Activated CD8-positive, alpha-beta memory T cell treated with anti-CD3 and anti-CD28 coated beads, Interleukin-2, amount 50 U/mL, for 4 hours (primary cell): ENCODE measurements at places on chromosomes 12 and 14.

- no peak for DNase-seq
These were observed 2.3 kb upstream of the CYP46A1 start for GRCh38 chr14:99681832-99682148.

DNA sequence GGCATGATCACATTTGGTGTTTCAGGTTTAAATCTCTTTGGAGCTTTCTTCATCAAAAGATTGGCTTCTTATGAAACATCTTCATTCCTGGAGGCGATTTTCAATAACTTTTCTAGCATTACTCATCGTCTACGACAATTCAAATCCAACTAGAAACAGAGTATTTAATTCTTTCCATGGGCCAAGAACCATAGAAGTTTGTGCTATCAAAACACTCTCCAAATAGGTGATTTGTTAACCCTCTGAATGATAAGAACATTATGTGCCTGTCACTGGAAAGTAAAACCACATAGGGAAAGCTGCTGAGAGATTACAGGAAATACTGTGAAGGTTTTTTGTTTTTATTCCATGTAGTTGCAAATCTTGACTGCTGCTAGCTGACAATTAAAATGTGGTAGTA, 6.9 kb upstream of the DCN start:
- no peak for DNase-seq

DNA sequence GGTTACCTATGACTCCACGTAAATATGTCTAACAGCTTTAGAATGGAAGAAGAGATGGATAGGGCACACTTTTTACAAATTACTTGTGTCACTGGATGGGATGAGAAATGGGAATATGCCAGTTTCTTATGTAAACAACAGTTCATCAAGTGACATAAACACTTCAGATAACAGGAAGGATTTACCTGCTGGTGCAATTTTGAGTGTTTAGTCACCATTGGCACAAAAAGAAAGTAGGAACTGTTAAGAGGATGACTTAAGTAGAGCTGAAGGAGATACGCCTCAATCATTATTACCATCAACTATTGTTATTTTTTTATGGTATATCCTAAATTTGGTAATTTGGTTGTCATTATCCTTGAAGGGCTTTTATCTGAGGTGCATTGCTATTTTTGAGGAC, 83.2 kb downstream of the RMST start:
- DNase-seq: no peak

DNA sequence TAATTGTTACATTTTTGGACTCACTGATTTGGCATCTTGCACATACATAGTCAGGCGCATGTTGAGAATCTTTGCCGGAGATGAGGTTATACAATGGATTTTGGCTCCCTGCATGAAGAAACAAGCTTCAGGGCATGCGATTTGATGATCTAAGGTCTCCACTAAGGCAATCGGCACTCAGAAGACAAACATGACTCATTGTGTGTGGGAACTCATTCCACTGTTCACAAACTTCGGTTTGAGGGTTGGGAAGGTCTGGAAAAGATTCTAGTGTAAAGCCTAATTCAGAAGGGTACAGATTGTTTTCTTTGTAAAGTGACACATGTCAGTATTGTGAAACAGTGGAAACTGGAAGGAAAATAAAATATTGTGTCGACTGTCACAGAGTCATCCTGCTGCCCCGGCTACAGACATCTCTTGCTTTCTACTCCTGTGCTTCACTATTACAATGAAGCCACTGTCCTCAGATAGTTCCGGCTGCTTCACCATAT, 192.6 kb upstream of the HMGA2 start:
- no peak for DNase-seq

- DNase-seq: no peak
These were observed 12.4 kb downstream of the CABP1 start for GRCh38 chr12:120652656-120653435.

DNA sequence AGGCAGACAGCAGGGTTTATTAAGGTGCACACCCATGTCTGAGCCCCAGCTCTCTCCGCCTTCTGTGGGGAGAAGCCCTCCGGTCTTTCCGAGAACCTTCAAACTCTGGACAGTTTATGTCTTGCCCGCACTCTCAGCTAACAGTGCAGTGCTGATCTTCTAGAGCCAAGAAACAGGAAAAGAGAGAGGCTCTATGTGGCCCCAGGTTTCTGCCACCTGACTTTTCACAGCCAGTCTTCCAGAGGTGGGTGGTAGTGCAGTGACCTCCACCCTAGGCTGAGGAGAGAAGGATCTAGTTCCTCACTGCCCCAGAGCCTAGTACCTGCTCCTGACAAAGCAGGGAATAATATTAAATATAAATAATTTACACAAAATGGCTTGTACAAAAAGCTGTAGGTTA, 4.0 kb upstream of the SLC22A17 start:
- DNase-seq: no peak

GRCh38 chr14:77542421-77543239, 44.0 kb upstream of the ISM2 start:
- no peak for DNase-seq

GRCh38 chr14:42374332-42374731, 767.7 kb downstream of the LRFN5 start:
- DNase-seq: no peak

- DNase-seq: no peak
These were observed 46.5 kb downstream of the TSPAN9 start for GRCh38 chr12:3123729-3124128.

DNA sequence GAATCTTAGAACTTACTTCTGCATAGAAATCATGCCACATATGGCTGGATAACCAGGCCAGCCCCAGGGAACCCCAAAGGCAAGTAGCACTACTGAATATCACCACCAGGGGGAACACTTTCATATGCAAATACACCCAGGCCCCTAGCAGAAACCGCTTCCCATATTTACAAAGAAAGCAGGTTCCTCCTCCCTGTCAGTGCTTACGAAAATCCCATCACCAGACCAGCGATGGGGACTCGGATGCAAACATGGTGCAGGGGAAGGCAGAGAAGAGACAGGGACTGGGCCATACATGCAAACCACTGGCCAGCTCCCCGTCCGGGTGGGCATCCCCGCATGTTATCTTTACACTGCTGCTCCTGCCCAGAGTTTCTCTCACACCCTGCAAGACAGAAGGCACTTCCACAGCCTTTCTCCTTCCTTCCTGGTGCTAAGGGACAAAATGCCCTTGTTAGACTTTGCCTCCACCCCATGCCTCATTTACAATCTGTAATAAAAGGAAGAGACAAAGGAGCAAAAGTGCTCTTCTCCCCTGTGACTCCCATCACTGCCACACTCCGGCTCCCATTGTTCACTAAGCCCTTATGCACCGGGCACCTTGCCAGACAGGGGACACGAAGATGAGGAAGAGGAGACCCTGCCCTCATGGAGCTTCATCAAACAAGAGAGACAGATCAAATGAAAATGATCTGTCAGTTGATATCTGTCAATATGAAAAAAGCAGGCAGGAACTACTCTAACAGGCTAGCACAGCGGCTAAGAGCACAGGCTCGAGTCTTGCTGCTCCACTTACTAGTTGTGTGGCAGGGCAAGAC, 62.3 kb downstream of the PTPN21 start:
- peak; percentile 56 for DNase-seq

GRCh38 chr14:20384886-20385285, 28.4 kb downstream of the TEP1 start:
- no peak for DNase-seq

DNA sequence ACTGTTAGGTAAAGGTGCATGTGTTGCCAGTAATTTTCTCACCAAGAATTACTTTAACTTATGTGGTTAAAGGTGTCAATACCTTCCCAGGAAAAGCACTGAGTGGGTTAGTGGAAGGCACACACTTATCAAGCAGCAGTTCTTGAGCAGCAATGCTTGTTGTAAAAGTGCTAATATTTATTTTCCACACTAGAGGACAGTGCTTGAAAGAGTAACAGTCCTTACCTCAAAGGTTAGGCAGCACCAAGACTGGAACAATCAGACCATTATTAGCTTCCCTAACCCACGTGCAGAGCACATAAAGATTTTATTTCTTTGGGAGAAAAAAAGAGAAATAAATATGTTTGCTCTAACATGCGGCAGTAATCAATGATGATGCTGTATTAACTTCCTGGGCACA, 48.8 kb upstream of the KRR1 start:
- no peak for DNase-seq
